ENCODE measurements at places on chromosomes 4 and X. TPM values are rescaled to one million over a fixed set of nuclear protein-coding genes. Genes with fewer than 3 reads are reported as not detected.

The PRRG3 gene
- 1.3 TPM for total RNA-seq

The ERAS gene
- 0.73 TPM for total RNA-seq

The SPANXA2 gene
- total RNA-seq = not detected

- DNase-seq = no peak
Measured at GRCh38 chr4:46954643-46955042, 38.7 kb downstream of the GABRA4 start.

DNA sequence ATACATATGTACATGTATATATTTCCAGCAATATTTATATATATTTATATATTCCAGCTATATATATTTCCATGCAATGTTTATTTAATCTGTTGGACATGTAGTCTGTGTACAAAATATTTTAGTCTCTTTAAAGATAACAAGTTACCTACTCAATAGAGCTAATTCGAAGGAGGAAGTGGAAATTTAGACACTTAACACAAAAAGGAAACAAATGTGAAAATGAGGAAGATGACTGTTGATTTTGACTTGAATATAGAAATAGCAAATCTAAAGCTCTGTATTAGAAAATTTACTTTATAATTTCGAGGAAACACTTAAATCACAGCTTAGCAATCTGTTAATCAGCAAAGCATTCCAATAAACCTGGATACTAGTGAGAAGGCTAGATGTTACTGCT, 1064.4 kb downstream of the PCDH7 start:
- DNase-seq = no peak

- DNase-seq = no peak
Measured at GRCh38 chrX:104105330-104106262, 6.7 kb upstream of the ZCCHC18 start.

Measured in breast epithelium (tissue), 4 donors.